ENCODE measurements at places on chromosomes 7 and 10.

- no peak for DNase-seq
These were observed 20.0 kb downstream of the SORCS1 start for GRCh38 chr10:107144490-107144889.

GRCh38 chr7:94440451-94441039 is 45.9 kb downstream of the COL1A2 start:
- no peak for DNase-seq

GRCh38 chr10:70175516-70175915 is 5.2 kb upstream of the SAR1A start:
- DNase-seq: no peak

DNA sequence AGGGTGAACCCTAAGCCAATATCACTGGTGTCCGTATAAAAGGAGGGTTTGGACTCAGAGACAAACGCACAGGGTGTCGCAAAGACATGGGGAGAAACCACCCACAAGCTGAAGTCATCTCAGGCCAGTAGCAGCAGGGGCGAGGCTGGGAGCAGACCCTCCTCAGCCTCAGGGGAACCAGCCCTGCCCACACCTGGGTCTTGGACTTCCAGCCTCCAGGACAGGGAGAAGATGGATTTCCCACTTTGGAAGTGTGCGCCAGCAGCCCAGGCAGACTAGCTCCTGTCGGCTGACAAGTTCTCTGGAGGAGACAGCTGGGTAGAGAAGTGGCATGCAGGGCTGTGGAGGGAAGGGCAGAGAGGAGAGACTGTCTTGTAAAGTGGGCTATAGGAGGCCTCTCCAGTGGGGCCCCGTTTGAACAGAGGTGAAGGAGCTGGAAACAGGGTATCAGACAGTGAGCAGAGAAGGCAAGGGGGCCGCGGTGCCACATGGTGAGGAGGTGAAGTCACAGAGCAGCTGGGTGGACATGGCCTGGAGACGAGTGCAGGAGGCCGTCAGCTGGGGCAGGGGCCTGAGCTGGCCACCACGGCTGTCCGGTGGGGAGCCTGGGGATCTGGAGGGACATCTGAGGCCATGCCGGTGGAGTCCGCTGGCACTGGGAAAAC is 475.6 kb downstream of the PTPRN2 start:
- DNase-seq: no peak

DNA sequence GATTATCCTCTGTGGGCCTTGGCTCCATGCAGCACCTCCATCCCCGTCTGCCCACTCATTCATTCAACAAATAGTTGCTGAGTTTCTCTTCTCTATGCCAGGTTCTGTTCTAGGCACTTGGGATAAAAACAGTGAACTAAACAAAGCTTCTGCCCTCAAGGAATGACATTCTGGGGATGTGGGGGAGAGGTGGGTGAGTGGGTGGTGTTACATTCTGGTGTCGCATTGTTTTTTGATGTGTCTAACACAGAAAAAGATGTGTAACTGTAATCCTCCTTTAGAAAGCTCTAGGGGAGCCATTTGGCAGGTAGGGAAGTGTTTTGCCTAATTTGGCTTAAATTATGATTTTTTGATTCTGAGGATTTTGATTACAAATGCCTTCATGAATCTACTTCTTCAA is 21.4 kb downstream of the AUTS2 start:
- no peak for DNase-seq

GRCh38 chr7:127768241-127768640 is 116.2 kb downstream of the SND1 start:
- no peak for DNase-seq

DNA sequence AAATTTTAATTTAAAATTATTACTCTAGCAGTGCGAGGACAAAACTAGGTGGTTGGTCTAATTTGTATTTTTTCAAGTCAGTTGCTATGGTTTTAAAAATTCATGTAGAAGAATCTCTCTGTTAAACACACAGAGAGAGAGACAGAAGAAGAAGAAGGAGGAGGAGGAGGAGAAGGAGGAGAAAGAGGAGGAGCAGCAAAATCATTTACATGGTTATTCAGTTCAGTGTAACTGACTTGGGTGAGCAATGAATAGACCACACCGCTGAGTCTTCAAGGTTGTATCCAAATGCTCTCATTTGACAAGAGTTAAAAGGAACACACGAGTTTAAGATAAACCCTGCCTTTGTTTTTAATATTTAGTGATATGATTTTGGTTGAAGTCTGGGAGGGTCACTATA is 131.1 kb downstream of the PDE1C start:
- no peak for DNase-seq

GRCh38 chr10:78778444-78779338 is 290.1 kb upstream of the ZMIZ1 start:
- no peak for DNase-seq

GRCh38 chr10:103645141-103646054 is 151.9 kb downstream of the NEURL1 start:
- no peak for DNase-seq

- DNase-seq: no peak
These were observed 39.3 kb downstream of the TAS2R41 start for GRCh38 chr7:143516981-143517380.

DNA sequence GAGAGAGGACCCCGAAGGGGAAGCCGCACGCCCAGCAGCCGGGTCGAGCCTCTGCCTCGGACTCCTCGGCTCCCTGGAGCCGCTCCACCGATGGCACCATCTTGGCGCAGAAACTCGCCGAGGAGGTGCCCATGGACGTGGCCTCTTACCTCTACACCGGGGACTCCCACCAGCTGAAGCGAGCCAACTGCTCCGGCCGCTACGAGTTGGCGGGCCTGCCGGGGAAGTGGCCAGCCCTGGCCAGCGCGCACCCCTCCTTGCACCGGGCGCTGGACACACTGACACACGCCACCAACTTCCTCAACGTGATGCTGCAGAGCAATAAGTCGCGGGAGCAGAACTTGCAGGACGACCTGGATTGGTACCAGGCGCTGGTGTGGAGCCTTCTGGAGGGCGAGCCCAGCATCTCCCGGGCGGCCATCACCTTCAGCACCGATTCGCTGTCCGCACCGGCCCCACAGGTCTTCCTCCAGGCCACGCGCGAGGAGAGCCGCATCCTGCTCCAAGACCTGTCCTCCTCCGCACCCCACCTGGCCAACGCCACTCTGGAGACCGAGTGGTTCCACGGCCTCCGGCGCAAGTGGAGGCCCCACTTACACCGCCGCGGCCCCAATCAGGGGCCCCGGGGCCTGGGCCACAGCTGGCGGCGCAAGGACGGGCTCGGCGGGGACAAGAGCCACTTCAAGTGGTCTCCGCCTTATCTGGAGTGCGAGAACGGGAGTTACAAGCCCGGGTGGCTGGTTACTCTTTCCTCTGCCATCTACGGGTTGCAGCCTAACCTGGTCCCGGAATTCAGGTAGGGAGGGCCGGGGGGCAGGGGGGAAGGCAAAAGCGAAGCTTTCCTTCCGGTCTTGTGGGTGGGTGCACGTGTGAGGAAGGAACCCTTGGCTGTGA is 973 bp downstream of the GPR158 start:
- peak; percentile 45 for DNase-seq

DNA sequence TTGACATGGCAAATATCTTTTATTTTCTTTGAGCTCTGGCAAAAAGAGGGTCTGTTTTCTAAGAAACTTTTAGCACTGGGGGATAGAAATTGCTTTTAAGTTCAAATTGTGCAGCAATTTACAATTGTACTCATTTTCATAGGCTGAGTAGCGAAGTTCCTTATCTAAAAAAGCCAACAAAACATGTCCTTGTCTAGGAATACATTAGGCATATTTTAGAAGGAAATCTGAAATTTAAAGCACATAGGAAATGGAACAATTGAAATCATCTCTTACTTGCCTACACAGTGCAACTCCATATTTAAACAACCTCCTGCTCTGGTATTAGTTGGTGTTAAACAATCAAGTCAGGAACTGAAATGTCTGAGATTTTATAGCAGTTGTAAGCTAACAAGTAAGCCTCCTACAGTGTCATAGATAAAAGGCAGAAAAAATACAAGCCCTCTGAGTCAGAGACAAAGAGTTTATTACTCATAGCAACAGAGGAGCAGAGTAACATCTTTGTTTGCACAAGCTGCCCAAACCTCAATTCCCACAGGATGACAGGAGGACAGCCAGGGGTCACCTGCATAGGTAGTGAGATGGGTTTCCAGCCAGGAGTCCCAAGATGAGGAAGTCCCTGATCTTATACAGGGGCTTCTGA is 280.2 kb upstream of the HGF start:
- DNase-seq: no peak

DNA sequence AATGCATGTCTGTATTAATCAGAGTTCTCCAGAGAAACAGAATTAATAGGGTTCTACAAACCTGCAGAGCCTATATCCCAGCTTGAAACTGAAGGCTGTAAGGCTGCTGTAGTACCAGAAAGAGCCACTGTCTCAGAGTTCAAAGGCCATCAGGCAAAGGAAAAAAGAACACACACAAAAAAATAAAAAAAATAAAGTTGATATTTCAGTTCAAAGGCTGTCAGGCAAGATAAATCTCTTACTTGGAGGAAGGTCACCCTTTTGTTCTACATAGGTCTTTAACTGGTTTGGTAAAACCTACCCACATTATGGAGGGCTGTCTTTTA is 12.0 kb upstream of the TMEM26 start:
- DNase-seq: no peak

- DNase-seq: peak; percentile 27
These were observed 2.2 kb downstream of the CFAP46 start for GRCh38 chr10:132939957-132940790.

DNA sequence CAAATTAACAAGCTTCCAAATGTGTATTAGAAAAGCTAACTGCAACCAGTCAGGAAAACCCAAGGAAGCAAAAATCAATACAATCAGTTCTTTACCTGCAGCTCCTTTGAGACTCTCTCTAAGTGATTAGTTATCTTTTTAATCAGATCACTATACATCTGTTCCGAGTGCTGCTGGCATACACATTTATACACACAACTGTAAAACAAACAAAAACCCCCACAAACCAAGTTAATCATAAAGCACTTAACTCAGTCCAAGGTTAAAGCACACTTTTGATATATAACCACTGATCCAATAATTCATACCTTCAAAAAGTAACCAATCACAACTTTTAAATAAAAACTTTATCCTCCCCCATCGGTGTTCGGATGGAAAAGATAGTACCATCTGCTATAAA is 25.6 kb downstream of the CACUL1 start:
- DNase-seq: no peak

DNA sequence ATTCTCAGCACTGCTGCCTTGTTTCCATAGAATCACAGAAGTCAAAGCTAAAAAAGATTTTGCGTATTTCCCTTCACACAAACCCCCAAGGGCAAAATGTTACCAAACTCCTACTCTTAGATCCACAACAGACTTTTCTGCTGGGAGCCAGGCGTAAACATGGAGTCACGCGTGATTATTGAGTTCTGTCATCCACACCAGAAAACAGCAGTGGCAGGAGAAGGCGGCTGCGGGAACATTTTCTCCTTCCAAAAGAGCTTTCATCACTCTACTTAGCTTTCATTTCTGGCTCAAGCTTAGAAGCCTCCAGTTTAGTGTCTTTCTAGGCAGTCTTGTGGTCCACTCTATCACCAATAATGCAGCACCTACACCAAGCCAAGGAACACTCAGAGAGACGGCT is 712.9 kb upstream of the NRP1 start:
- no peak for DNase-seq

GRCh38 chr7:20439416-20440185 is 108.9 kb downstream of the ITGB8 start:
- DNase-seq: no peak

- DNase-seq: no peak
These were observed 537.1 kb downstream of the PTPRN2 start for GRCh38 chr7:158050441-158050977.

DNA sequence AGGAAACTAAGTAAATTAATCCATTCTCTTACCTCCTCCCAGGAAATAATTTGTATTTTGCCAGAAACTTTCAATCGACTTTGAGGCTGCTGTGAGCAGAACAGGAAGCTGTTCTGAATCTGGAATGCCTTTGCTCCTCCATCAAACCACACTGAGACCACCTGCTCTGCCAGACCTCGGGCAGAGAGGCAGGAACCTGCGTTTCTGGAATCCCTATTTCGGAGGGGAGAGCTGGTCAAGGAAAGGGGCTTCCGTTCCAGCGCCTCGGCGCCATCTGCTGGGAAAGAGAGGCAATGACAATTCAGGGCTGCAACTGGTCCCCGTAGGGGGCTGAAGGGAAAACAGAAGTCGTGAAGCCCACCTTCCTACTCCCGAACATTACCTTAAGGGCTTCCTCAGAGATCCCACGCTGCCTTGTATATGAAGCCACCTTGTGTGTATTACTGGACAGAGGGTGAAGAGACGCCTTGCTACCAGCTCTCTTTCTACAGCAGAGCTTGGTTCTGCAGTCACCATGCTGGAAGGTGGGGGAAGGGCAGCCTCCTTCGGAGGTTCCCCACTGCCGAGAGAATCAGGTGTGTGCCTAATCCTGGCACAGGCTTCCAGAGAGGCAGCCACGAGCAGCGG is 31.2 kb downstream of the ZNF467 start:
- DNase-seq: peak; percentile 58

DNA sequence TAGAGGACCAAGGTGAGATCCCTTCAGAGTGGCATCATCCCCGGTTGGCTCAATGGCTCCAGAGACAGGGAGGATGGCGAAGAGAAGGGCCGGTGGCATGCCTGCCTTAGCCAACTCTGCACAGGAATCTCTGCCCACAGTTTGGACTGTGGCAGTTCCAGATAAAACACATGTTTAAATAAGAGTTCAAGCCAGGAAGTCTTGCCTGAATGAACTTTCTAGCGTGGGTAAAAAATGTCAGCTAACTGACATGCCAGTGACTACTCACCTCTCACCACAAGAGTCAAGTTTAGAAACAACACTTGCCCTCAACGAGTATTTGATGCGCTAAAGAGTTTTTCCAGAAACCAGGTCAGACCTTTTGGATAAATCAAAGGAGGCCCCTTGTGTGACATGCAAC is 3.0 kb downstream of the NOD1 start:
- DNase-seq: no peak

DNA sequence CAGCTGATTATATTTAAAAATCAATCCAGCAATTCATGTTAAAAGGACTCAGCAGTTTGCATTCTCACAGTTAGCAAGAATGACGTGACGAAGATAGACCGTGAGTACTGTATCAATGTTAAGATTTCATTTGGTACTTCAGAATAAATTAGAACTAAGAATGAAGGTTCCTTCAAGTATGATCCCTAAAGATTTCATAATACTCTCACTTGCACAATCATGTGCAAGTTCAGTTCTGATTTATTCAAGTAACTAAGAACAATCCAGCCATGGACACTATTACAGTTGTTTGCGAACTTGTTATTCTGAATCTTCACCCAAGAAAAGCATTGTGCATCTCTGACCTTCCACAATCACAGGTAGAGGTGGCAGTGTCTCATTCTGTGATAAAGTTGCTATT is 7.7 kb downstream of the RHEB start:
- DNase-seq: no peak

DNA sequence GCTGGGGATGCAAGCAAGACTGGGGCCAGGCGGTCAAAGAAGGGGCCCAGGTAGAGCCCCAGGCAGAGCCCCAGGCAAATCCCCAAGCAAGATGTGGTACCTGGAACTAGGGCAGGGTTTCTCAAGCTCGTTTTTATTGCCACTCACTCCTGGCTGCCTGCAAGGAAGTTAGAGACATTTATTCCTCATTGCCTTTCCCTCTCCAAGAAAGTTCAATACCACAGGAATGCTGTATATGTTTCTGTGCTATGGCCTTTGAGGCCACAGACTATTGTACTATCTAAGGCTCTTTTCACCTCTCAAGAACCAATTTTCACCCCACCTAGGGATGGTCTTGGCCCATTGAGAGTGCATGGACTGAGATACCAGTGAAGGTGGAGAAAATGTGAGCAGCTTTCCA is 71.3 kb downstream of the TACC2 start:
- no peak for DNase-seq

- DNase-seq: no peak
These were observed 40.5 kb downstream of the NRG3 start for GRCh38 chr10:81915504-81915897.

GRCh38 chr10:45463244-45464116 is 89.5 kb downstream of the ALOX5 start:
- no peak for DNase-seq

Measured in NCI-H1436 (cell line).